ENCODE measurements at places on chromosomes 13 and 19.
A peak's percentile ranks its signal among the peaks of the same experiment; 100 is the strongest.

DNA sequence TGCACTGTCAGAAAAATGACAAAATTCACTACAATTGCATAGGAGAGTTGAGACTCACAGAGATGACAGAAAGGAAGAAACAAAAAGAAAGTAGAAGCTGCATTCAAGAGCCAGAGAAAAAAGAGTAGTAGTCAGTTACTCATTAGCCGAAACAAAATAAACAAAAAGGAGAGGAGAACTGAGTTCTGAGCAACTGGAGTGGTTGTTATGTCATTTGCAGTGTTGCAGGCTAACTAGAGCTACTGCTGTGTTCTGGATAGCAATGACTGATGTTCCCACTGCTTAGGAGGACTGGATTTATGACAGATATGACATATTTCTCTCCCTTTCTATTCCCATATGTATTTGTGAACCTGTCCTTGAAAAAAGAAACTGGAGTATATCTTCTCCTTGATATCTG, 482.6 kb downstream of the RFC3 start:
- DNase-seq: no peak

DNA sequence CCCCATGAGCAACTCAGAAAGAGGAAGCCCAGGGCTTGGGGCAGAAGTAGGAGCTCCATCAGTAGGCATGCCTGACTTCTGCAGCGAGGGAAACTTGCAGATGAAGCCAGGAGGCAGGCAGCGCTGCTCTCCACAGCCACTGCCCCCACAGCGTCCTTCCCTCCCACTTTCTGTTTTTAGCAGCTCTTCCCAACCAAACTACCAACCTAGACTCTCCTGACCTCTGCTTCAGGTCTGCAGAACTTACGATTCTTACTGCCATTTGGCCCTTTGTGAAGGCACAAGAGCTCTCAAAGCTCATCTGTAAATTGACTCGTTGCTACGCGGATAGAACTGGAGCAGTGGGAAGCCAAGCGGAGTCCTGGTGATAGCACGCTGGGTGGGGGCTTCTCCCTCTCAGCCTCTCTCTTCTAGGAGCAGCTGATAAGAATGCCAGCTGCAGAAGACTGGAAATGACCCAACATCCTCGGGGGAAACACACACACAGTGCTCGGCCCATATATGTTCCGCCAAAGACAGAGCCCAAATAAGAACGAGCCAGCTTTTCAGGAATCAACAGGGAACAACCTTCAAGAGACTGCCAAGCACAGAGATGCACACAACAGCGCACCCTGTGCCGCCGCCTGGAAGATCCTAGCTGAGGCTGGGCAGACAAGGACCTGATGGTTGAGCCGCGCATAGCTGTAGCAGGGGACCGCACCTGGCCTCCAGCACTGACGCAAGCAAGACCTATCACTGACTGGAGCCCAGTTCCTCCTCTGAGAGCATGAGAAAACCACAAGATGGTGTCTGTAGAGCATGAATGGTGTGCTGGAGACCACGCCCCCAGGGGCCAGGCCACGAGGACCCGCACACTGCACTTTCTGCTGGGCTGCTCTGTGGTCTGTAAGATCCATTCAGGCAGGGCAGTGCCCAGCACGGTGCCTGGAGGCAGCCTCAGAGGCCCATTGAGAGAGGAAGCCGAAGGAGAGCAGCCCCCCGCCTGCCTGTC, 15.9 kb upstream of the SLC35E1 start:
- DNase-seq: peak; percentile 65

DNA sequence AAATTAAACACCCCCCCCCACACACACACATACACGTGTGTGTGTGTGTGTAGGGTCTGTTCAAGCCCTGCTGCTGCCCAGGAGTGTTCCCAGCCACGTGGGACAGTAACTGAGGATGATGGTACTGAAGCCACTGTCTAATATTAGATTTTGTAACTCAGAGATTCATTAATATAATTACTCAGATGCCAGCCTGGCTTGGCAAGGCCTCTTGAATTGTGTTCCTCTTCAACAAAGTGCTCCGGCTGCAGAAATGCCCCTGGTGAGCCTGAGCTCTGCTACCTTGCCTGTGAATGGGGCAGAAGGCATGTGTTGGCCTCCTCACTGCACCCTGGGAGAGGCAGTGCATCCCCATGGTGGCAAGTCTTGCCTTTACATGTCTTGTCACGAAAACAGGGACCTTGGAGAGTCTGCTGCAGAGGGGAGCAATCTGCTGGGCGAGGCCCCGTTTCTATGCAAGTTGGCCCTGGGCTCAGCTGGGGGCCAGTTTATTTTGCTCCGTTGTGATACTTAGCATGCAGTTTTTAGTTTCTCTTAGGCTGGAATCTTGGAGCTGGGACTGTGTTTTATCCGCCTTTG, 44.0 kb downstream of the NFIX start:
- DNase-seq: no peak

DNA sequence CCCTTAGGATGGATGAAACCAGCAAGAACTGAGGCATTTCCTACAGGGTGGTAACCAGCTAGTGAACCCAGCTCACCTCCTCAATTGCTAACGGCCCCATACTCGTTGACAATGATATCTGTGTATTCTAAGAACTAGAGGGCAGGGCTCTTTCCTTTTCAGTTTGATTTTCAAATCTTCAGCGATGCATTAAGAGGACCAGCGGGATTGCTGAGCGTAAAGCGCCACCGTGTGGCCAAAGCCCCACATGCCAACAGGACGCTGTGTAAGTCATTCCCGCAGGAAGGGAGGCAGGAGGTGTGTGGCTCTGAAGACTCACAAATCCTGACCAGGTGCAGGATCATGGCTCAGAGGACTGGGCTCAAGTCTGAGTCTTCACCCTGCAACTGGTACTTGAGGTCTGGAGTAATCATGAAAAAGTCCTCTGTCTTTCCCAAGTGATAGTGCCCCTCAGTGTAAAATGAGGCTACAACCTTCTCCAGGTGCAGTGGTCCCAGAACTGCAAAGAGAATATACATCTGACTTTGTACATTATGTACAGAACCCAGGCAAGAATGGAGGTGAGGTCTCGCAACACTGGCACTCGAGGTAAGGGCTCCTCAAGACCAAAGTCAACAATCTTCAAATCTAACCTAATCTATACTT, 40.9 kb downstream of the C13orf42 start:
- DNase-seq: peak; percentile 56

- no peak for DNase-seq
Observed at GRCh38 chr19:4305257-4305612, 837 bp downstream of the FSD1 start.

DNA sequence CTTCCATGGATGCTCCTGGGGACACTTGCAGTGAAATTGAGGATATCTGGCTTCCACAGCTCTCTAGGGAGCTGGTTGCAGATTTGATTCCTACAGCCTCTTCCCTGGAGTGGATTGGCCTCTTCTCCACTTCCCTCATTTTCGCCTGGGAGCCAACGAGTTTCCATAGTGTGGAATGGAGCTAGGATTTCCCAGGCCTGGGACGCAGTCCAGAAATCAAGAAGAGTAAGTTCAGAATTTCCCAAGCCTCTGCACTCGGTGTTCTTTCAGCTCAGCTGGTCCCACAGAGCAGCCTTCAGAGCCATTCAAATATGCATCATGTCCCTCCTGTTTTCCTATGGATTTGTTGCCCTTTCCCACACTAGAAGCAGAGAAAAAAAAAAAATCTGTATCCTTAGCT, 68.2 kb downstream of the RAP2A start:
- no peak for DNase-seq

DNA sequence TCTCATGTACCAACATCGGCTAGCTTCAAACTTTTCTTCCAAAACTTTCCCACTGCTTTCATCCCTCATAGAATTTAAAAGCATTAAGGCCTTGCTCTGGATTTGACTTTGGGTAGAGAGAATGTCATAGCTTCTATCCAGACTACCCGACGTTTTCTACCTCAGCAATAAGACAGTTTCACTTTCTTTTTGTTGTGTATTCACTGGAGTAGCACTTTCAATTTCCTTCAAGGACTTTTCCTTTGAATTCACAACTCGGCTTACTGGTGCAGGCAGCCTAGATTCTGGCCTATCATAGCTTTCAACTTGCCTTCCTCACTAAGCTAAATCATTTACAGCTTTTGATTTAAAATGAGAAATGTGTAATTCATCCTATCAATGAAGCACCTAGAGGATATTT, 420.4 kb upstream of the GPC6 start:
- DNase-seq: no peak

GRCh38 chr19:56107626-56108351, 13.3 kb downstream of the ZNF787 start:
- no peak for DNase-seq

- DNase-seq: no peak
Observed at GRCh38 chr13:63501702-63502101, 2086.1 kb upstream of the PCDH20 start.

GRCh38 chr19:45166723-45167252, 6.0 kb upstream of the NKPD1 start:
- no peak for DNase-seq

DNA sequence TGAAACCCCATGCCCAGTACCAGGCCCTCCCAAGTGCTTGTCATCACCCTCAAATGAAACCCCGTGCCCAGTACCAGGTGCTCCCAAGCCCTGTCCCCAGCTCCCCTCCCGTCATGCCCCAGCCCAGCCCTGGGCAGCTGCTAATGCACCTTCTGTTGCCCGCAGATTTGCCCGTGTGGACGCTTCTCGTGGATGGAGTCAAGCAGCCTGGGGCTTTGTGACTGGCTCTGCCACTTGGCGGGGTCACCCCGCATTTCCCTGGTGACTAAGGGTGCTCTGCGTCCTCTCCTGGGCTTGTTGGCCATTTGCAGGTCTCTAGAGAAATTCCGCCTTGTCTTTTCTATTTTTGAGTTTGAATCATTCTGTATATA, 82.7 kb downstream of the ATP11A start:
- DNase-seq: no peak

DNA sequence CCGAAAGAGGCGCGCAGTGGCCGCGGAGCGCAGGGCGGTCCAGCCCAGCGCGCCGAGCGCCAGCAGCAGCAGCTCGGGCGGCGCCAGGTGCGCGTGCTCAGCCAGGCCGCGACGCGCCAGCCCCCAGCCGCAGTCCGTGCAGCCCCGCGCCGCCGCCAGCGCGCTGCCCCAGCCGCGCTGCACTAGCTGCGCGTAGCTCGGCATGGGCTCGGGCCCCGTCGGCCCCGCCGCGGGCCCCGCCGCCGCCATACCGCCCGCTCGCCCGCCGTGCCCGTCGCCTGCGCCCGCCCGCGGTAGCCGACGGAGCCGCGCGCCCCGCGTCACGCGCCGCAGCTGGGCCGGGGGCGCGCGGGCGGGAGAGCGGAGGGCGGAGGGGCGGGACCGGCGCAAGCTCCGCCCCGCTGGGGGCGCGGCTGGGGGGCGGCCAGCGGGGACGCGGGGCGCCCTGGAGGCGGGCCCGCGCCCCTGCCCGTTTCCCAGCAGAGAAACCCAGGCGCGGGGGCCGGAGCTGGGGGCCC, at the start of gene CERS1:
TSS of gene CERS1 (minus strand) at position 335 of the 518 bp plus-strand sequence. CDS start at position 249, 86 bp downstream.
- no peak for DNase-seq

DNA sequence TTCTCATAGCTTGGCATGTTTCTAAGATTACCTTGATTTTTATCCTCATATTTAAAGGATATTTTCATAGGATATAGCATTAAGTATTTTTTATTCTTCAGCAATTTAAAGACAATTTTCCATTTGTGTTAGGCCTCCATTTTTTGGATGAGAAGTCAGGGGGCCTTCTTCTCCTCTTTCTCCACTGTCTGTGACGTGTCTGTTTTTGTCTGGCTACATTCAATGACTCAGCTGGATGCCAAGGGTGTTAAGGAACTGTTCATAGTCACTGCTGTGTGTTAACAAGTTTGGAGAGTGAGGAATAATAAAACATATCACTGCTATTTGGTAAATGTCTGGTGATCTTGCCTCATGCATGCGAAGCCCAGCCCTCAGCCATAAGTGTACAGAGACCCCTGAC, 36.4 kb downstream of the ZNF582 start:
- DNase-seq: no peak

DNA sequence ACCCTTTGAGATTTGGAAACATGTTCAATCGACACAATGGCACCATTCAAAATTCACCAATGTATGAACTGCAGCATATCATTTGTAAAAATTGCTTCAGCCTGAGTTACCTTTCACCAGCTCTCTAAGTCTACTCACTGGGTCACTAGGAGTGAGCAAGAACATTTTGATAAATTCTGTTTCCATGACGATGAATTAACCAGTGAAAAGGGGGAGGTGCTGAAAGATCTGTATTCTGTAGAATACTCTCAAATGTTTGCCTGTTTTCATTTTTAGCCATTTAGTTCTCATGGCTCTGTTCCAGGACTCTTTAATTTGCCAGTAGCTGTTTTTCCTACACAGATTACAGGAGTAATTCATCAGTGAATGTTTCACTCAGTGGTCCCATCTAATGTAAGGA, 883.4 kb downstream of the DIAPH3 start:
- DNase-seq: no peak

DNA sequence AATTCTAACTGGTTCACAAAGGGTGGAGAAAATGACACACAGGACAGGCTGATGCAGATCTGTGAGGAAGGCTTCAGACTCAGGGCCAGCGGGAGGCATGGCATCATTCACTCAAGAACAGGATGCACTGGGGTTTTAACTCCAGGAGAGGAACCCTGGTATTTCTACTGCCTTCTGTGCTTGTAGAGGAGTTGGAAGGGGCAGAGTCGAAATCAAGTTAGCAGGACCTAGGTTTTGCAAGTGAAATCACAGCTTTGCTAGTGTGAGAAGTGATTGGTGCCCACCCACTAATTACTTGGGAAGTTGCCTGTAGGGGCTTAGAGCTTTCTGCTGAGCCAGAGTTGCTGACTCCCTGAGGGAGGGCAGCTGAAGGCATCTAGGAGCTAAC, 92.7 kb downstream of the AKAP11 start:
- no peak for DNase-seq

DNA sequence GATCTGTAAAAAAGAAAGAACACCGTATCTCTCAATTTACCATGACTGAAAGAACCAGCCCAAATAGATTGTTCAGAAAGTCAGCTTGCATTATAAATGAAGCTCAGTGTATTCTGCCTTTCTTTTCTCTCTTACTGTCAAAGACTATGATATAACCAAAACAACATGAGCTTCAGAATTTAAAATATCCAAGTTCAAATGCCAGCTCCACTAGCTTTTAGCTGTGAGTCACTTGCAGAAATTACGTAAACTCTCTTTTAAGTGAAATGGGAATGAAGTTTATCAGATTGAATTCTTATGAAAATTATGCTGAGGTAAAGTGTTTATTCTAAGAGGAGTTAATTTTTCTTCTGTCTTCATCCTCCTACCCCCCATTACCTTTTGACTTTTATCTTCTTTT, 20.0 kb upstream of the POSTN start:
- DNase-seq: no peak

DNA sequence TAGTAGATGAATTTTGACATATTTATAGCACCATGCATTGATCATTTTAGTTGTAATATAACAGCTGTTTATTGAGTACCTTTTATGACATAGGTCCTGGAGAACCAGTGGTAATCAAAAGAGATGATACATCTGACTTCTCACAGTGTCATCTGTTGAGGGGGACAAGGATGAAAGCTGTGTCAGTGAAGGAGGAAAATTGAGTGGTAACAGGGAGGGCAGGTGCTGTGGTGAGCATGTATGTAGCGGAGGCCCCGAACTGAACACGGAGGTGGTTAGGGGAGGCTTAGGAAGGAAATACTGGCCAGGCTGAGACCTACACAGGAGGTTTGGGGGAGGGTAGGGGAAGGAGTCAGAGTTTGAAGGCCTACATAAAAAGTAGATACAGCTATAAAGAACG, 199.7 kb downstream of the GGACT start:
- DNase-seq: no peak
